ENCODE measurements at places on chromosomes 1 and 21. TPM values are rescaled to one million over a fixed set of nuclear protein-coding genes. Genes with fewer than 3 reads are reported as not detected.

Gene OR6N1
- not detected for total RNA-seq

Gene OLFM3
- total RNA-seq, result not detected

GRCh38 chr21:34148419-34148804 is 75.0 kb downstream of the MRPS6 start:
- no peak for DNase-seq

DNA sequence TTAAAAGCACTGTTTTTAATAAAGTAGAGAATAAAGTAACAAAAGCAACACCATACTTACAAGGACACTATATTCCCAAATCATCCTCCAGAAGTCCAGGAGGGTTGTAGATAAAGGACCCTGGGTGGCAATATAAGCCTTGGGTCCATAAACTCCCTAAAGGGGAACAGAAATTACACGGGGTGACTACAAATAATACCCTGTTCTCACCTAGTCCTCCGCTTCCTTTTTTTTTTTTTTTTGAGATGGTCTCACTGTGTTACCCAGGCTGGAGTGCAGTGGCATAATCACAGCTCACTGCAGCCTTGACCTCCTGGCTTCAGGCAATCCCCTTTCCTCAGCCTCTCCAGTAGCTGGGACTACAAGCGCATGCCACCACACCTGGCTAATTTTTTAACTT is 13.1 kb downstream of the PTPN22 start:
- DNase-seq, result no peak

GRCh38 chr1:104105465-104105864 is 355.8 kb downstream of the AMY1C start:
- DNase-seq, result no peak

DNA sequence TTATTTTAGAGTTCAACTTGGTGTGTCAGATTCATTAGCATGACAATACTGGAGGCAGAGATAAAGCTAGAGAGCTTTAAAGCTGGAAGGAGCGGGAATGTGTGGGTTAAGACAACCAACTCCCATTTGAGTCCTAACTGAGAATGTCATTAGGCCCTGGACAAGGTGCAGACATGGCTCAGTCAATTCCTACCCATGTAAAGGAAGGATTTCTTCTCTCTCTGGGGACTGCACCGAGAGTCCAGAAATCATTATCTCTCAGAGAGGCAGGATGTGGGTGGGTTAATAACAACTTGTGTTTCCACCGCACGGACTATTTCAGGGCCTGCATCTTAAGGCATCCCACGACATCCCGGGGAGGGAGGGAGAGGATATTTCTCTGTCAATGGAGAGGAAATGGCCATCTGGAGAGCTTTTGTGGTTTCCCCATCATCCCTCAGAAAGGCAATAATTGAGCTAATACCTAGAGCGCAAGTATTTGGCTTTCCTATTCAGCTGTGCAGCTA is 46.7 kb upstream of the SARS1 start:
- no peak for DNase-seq

Gene FNDC5
- total RNA-seq, result not detected

- no peak for DNase-seq
Measured at GRCh38 chr1:15441247-15441646, 3.0 kb downstream of the CTRC start.

DNA sequence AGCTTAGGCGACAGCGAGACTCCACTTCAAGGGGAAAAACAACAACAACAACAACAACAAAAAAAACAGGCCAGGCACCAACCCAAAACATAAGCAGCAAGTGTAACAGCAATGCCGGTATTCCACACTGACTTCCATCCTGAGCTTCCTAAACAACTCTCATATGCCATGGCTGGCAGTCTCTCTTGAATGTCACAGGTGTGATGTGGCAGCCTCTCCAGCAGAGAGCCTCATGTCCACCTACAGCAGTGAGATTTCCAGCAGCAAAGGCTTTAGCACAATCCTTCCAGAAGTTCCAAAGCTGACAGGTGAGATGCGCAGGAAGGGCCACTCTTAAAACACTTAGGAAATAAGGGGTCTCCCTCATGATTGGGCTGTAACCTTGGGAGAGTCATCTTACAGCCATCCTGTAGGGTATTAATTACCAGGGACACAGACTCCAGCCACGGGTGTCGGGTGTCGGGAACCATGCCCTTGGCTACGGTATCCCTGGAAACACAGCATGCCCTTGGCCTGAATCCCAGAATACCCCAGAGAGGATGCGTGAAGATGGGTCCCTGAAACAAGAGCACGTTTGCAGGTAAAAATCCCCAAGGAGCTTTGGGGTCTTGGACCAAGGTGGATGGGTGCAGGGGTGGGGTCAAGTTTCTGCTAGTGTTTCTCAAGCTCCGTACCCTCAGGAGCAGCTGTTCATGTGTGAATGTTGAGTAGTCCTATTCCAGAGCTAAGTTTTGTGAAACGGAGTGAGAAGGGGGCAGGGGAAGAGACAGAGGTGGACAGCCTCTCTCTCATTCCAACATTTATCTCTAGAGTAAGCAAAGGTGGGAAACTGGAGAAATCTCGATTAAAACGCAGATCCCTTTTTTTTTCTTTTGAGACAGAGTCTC is 31.4 kb downstream of the CLSTN1 start:
- DNase-seq, result no peak

DNA sequence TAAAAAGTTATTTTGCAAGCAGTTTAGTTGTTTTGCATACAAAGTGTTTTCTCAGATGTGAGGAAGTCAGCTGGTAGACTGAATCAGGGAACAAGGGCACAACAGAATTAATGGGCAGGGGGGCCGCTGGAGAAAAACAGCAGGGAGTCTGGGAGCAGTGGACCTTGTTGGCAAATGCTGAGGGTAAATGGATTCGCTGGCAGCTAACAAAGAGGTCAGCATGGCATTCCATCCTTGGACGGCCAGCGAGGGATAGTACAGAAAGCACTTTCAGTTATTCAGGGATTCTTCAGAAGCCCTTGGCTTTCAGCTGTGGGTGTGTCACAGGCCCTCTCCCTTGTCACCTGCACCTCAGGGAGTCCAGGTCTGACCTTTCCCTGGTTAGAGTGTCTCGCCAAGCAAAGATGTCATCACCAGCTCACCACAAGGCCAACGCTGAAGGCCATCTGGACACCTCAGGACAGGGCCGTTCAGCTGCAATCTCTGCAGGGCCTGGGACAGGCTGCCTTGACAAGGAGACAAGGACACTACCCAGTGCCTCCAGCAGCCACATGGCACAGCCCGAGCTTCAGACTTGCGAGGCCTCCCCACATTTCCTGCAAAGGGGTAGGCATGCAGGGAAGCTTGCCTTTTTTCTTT is 90.4 kb downstream of the KCNN3 start:
- DNase-seq, result no peak

- DNase-seq, result no peak
Measured at GRCh38 chr1:26352338-26352679, 1.6 kb downstream of the CRYBG2 start.

Gene TAS1R1
- not detected for total RNA-seq

Gene XCL1
- not detected for total RNA-seq

- DNase-seq, result peak; percentile 59
Measured at GRCh38 chr1:51946300-51946699, 44.2 kb downstream of the RAB3B start.

Gene ELK4
- total RNA-seq, result 10.8 TPM

Gene HSD3B1
- not detected for total RNA-seq

DNA sequence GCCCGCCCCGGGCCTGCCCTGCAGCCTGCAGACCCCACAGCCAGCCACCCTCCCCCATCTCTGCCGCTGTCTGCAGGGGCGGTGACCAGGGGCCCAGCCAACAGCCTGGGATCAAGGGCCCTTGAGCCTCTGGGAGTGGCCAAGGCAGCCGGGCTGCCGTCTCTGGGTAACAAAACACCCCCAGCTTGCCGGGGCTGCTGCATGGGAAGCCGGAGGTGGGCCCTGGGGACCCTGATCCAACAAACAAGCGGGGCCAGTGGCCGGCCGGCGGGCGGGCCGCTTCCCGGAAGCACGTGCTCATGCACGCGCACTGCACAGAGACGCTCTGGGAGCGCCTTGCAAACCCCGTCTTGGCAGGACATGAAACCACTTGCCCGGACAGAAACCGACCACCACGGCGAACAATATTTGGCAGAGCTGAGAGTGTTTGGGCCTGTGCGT is 13.2 kb downstream of the MEGF6 start:
- peak; percentile 54 for DNase-seq

- peak; percentile 94 for DNase-seq
Measured at GRCh38 chr1:67652800-67653199, 32.2 kb upstream of the GADD45A start.

- DNase-seq, result peak; percentile 29
Measured at GRCh38 chr1:154749078-154749760, 120.9 kb downstream of the KCNN3 start.

DNA sequence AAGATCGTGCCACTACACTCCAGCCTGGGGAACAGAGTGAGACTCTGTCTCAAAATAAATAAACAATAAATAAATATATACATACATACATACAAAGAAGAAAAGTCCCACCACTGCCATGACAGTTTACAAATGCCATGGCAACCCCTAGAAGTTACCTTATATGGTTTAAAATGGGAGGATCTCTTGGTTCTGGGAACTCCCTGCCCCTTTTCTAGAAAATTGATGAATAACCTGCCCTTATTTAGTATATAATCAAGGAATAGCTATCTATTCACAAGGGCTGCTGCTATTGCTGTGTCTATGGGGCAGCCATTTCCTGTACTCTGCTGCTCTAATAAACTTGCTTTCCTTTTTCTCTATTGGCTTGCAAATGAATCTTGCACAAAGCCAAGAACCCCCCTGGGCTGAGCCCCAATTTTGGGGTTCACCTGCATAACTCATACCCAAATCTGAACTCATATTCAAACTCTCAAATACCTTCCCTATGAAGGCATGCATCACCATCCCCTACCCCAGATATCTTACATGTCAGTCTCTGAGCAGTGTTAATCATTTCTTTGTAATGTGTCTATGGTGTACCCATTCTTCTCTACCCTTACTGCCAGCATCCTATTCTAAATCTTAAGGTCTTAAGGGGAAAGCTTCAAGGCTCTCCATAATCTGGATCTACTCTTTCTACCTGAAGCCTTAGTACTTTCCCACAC is 9.0 kb downstream of the GON4L start:
- DNase-seq, result no peak

DNA sequence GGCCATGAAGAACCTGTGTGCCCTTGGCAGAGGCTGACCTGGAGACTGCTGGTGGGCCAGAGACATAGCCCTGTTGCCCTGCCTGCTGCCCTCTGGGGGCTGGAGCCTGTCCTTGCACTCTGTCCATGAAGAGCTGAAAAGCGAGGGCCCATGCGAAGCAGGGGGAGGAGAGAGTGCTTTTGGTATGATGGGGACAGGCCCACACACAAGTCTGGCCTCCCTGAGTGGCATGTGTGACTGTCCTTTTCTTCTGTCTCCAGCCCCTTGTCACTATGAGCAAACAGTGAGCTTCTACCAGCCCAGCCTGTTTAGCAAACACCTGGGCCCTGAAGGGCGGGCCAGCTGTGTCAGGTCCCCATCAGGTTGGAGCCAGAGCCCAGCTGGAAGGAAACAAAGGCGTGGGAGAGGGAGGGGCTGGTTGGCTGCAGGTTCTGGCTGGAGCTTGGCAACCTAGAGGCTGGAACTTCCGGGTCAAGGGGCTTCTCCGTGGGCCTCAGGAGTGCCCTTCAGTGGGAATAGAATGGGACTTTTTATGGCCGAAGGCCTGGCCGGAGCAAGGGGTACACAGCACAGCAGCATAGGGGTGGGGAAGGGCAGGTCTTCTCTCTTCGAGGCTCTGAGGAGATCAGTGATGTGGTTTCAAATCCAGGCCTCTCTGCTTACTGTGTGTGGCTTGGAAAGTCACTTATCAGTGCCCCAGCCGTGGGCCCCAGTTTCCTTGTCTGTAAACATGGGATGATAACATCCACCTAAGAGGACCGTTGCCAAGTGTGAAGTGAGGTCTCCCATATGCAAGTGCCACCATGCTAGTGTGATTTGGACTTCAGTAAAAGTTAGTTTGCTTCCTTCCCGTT is 14.3 kb downstream of the QSOX1 start:
- DNase-seq, result peak; percentile 52

Data from bronchial epithelial cell (primary cell).